Stimulated activated CD8-positive, alpha-beta memory T cell treated with anti-CD3 and anti-CD28 coated beads, Interleukin-7, amount 100 ng/mL, for 1 hour (primary cell): ENCODE measurements at places on chromosomes 5 and 9.

GRCh38 chr5:142492781-142493281 lies 168.0 kb upstream of the SPRY4 start:
- no peak for DNase-seq

DNA sequence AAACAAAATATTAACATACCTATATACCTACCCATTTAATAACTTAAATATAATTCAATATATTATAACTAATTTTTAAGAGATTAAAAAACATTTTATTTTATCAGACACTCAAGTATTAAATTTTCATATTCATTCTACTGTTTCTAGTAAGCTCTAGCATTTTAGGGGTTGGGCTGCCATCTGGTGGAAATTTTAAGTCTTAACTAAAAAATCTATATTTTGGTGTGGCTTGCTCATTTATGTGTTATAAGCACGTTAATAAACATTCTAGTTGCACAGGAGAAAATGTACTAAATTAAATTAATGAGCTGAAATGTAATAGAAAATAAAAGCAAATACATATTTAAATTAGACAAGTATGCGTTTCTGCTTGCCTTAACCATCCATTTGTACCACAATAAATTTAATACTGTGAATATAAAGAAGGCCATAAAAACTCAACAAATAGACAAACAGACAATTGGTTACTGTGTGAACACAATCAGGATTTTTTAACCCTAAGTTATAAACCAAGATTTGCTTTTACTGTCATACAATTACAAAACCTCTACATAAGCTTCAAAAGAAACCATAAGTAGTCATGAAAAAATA lies 1728.3 kb upstream of the CDH9 start:
- no peak for DNase-seq

GRCh38 chr5:424301-425110 lies 18.5 kb upstream of the EXOC3 start:
- no peak for DNase-seq

GRCh38 chr5:66222455-66222854 lies 78.4 kb downstream of the SREK1 start:
- no peak for DNase-seq

DNA sequence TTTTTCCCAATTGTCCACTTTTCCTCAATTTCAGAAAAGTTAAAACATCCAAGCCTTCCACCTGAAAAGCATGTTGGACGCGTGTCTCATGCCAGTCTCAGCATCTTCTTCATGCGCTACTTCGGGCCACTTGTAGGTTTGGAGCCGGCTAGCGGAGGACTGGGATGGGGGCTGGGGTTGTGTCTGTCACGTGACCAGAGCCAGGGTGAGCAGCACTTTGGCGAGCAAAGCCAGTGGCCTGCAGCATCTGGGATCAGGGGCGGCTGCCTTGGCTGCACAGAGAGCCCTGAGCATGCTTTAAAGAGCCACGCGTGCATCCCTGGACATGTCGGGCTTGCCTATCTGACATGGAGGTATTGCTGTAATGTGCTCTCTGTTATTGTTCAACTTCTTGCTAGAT lies 41.2 kb downstream of the SLC6A3 start:
- DNase-seq, result no peak

DNA sequence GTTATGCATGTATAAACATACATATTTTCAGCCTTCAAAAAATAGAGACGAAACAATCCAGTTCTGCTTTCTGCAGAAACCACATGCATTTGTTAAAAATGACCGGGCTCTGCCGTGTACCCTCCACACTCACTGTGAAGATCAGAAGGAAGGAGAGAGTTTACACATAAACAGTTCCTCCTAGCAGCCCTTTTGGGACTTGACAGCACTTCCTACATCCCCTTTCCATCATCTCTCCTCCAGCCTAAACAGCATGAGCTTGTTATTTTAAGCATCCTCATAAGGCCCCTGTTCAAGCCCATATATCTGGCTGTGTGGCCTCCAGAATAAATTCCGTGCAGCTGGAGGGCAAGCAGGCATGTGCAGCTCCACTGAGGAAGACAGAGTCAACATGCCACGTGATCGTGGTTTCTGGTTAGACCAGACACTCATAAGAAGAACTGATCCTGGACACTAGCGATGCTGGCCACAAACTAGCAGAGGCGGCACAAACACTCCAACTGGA lies 42.2 kb downstream of the NIPAL4 start:
- DNase-seq, result no peak

- no peak for DNase-seq
These were observed 1.6 kb downstream of the ITK start for GRCh38 chr5:157182143-157182757.

- no peak for DNase-seq
These were observed 404.6 kb downstream of the CSNK1G3 start for GRCh38 chr5:123916345-123917121.

GRCh38 chr5:145937432-145938250 lies 1.3 kb downstream of the SH3RF2 start:
- DNase-seq, result no peak

DNA sequence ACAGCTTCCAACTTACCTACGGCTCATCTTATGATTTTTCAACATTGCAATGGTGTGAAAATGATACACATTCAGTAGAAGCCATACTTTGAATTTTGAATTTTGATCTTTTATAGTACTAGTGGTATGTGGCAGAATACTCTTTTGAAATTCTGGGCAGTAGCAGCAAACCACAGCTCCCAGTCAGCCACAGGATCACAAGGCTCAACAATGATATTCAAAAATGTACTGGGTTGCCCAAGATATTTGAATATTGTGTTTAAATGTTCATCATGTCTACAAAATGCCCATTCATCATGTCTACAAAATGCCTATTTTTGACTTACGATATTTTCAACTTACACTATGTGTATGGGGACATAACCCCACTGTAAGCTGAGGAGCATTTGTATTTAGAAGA lies 81.3 kb upstream of the PRR16 start:
- no peak for DNase-seq

GRCh38 chr5:80960531-80961375 lies 590 bp downstream of the RASGRF2 start:
- no peak for DNase-seq

GRCh38 chr5:161406880-161407279 lies 139.6 kb downstream of the GABRB2 start:
- no peak for DNase-seq

GRCh38 chr5:128303593-128303992 lies 220.0 kb downstream of the SLC12A2 start:
- DNase-seq, result no peak

DNA sequence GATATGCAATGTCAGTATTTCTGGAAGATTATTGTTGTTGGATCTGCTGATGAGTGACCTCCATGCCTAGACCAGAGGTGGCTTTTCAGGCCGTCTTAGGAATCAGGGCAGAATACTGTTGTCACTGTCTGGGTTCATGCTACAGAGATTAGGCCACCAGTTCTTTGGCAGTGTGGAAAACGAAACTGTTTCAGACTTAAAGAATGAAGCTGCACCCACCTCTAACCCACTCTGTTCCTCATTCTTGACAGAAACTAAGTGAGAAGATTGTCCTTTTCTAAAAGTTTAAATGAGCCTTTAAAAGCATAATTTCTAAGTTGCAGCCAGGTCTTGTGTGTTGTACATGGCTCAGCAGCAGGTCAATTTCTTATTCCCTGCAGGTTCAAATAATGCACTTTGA lies 444.3 kb downstream of the ENC1 start:
- DNase-seq, result no peak

DNA sequence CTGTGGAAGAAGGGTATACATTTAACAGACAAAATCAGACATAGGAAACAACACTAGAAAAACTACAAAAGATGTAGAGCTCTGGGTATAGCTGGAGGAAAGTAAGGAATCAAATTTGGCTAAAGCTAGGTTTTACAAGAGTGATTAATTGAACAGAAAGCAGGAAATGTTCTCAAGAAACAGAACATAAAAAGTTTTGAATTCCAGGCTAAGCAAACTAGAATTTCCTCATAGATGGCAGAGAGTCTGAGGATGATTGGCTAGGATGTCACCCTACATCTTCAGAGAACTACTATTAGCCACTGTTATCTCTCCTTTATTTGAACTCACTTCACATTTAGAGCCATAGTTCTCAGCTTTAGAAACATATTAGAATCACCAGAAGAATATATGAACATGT lies 502.1 kb upstream of the PAPPA start:
- no peak for DNase-seq

DNA sequence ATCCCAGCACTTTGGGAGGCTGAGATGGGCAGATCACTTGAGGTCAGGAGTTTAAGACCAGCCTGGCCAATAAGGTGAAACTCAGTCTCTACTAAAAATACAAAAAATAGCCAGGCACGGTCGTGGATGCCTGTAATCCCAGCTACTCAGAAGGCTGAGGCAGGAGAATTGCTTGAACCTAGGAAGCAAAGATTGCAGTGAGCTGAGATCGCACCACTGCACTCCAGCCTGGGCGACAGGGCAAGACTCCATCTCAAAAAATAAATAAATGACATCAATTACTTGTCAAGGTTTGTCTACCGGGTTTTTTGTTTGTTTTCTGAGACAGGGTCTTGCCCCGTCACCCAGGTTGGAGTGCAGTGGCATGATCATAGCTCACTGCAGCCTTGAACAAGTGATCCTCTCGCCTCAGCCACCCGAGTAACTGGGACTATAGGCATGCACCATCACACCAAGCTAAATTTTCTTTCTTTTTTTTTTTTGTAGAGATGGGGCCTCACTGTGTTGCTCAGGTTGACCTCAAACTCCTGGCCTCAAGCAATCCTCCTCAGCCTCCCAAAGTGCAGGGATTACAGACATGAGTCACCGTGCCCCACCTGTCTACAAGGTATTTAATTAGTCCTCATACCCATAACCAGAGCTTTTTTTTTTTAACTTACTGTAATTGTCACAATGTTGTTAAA lies 64.9 kb downstream of the SUSD1 start:
- no peak for DNase-seq

DNA sequence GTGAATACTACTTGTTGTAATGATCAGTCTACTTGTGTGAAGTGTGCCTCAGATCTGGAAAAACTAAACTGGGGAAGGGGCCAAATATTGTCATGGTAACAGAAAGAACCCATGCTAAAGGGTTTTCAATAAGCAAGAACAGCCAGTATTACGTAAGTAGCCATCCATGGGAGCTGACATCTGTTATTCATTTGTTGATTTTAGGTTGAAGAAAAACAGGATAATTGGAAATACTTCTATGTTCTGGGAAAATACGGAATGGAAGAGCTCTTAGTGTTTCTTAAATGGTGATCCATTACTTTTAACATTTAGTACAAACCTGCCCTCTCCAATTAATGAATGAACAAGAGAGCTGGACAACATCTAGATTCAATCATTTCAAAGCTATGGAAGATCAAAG lies 485.8 kb downstream of the NTRK2 start:
- DNase-seq, result no peak

- DNase-seq, result no peak
These were observed at the start of gene PCDHB2 for GRCh38 chr5:141094481-141095262. PCDHB2 (plus strand) TSS chr5:141094615; CDS start chr5:141094791, 176 bp downstream.

- no peak for DNase-seq
These were observed 319.4 kb downstream of the TLR4 start for GRCh38 chr9:118023644-118024043.

GRCh38 chr9:97474372-97474925 lies 27.0 kb upstream of the TMOD1 start:
- DNase-seq, result no peak

GRCh38 chr5:149995385-149996204 lies 4.9 kb downstream of the TIGD6 start:
- DNase-seq, result no peak

GRCh38 chr5:159864885-159865691 lies 51.2 kb upstream of the ADRA1B start:
- no peak for DNase-seq

- DNase-seq, result no peak
These were observed 235.5 kb upstream of the ZNF608 start for GRCh38 chr5:124981901-124982300.

- no peak for DNase-seq
These were observed 2.6 kb downstream of the EXOC3 start for GRCh38 chr5:445591-445990.

GRCh38 chr9:16535555-16535954 lies 334.9 kb downstream of the BNC2 start:
- DNase-seq, result no peak

- DNase-seq, result no peak
These were observed 35.2 kb downstream of the ARHGAP26 start for GRCh38 chr5:142805339-142805738.

GRCh38 chr9:127983847-127984289 lies 3.1 kb upstream of the EEIG1 start:
- no peak for DNase-seq

DNA sequence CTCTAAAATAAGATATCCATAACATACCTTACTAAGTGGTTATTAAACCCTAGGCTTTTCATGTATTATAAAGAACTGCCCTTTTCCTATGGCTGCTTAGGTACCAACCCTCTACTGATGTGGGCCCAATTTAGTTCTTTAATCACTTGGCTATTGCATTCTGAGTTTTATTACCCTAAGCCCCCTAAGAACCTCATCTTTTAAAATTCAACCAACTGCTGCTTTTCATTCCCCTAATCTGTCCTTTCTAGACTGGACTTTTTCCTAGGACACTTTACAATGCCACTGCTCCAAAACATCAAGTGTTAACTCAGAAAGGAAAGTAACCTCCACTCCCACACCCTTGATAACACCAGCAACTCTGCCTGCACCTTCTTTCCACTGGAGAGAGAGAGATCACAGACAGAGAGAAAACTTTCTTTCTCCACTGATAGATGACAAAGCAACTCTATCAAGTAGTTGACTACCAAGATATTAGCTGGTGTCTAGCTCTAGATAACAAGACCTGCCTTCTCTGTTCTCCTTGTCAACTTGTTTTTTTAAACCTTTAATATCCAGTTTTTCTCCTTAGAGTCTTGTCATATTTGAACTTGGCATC lies 27.3 kb downstream of the ELL2 start:
- no peak for DNase-seq

DNA sequence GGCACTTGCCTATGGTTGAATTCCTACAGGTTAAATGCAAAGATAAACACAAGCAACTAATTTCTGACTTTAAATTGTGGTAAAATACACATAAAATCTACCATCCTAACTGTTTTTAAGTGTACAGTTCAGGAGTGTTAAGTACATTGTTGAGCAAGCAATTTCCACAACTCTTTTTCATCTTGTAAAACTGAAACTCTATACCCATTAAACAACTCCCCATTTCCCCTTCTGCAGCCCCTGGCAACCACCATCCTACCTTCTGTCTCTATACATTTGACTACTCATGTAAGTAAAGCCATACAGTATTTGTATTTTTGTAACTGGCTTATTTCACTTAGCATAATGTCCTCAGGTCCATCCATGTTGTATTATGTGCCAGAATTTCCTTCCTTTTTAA lies 38.5 kb upstream of the STX17 start:
- no peak for DNase-seq

DNA sequence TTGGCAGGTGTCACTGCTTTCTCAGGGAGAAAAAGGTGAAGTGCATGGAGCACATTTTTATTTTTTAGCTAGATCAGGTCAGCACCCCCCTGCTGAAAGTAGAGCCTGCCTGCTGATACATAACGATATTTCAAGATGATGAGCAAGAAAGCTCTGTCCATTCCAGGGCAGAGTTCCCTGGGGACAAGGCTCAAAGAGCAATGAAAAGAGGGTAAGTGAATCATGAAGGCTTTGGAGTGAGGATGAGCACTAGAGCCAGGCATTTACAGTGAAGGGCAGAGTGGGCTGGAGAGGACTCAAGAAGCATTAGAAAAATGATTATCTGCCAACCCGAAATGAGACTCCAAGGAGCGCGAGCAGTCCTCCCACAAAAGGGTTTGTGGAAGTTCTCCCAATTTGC lies 345.7 kb downstream of the TLE4 start:
- no peak for DNase-seq

GRCh38 chr9:83933790-83934189 lies 12.6 kb upstream of the KIF27 start:
- no peak for DNase-seq

GRCh38 chr9:5626727-5627634 lies 1.9 kb upstream of the RIC1 start:
- DNase-seq, result no peak
